ENCODE measurements at places on chromosomes 2 and 18. TPM values are rescaled to one million over a fixed set of nuclear protein-coding genes. Genes with fewer than 3 reads are reported as not detected.

DNA sequence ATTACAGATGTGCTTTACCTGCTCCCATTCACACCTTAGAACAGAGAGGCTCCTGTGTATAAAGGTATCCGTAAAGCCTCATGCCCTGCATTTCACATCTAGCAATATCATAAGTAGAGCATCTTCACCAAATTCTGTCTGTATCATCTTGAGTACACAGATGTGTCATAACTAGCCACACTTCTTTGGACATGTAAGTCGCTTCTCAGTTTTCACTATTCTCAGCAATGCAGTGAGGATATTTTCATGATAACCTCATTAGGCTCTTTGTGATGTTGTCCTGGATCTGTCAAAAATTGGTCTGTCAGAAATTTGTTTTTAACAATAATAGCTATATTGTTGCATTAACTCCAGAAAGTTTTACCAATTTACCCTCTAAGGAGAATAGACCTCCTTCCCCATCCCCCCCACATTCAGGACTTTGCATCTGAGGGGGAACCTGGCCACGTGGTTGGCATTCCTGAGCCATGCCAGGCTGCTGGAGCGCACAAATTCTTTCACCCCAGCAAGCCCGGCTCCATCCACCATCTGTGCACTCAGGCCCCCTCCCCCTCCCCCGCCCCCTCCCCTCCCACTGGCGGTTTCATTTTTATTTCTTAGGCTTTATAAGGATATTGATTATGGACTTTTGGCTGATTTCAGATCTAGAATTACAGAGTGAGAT, 34.1 kb downstream of the AGAP1 start:
- no peak for DNase-seq

- DNase-seq = no peak
Observed at GRCh38 chr18:6428851-6429395, 14.2 kb upstream of the L3MBTL4 start.

- no peak for DNase-seq
Observed at GRCh38 chr2:42819160-42819559, 26.8 kb upstream of the HAAO start.

DNA sequence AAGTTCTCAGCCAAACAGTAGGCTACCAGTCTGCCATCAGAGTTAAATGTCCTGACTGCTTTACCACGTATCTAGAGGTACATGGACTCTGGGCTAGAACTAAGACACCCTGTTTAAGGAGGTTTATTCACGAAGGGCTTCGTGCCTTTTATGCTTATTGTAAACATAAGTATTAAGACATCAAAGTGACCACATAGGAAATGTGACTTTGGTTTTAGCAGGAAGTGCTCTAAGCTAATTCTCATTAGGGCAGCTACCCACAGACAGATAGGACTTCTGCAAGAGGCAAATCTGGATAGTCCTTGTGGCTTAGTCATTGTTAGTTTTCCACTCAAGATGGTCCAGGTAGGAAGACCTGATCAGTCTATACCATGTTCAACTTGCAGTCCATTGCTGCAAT, 233.3 kb upstream of the MGAT5 start:
- peak; percentile 20 for DNase-seq

- DNase-seq = no peak
Observed at GRCh38 chr18:11522992-11523391, 86.4 kb upstream of the SLC35G4 start.

Gene MC4R
- total RNA-seq = not detected

- DNase-seq = no peak
Observed at GRCh38 chr2:102435741-102436140, 12.8 kb downstream of the IL18RAP start.

Gene MALL
- total RNA-seq = not detected

DNA sequence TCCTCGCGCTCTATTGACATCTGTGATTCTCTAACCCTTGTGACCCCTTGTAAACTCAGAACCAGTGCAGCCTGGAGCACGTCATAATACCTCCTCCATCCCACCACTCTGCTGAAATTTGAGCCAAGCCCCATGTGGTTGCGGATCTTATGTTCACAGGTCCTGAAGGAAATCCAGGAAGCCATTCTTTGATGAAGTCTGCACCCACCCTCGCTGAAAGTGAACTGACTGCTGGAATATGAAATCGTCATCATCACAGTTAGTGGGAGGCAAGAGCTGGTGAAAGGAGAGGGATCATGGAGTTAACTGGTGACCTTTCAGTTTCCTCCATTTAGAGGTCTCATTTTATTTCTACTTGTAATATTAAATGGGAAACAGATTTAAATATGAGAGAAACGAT, 21.6 kb downstream of the ZEB2 start:
- no peak for DNase-seq

DNA sequence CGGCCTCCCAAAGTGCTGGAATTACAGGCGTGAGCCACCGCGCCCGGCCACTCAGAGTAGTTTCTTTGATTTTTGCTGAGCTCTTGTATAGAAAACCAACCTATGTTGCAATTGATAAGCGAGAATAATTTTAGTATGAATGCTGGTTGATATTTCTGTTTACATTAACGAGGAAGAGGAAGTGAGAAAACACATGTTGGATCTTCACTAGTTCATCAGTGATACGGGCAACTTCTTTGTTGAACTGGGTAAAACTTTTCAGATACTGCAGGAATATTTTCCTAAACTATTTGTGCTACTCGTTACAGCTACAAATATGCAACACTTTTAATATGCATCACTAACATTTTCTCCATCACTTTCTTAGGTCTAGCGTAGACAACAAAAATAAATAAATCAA, 67.9 kb upstream of the SLC25A52 start:
- DNase-seq = no peak

GRCh38 chr2:43032213-43033015, 194.0 kb downstream of the ZFP36L2 start:
- no peak for DNase-seq

DNA sequence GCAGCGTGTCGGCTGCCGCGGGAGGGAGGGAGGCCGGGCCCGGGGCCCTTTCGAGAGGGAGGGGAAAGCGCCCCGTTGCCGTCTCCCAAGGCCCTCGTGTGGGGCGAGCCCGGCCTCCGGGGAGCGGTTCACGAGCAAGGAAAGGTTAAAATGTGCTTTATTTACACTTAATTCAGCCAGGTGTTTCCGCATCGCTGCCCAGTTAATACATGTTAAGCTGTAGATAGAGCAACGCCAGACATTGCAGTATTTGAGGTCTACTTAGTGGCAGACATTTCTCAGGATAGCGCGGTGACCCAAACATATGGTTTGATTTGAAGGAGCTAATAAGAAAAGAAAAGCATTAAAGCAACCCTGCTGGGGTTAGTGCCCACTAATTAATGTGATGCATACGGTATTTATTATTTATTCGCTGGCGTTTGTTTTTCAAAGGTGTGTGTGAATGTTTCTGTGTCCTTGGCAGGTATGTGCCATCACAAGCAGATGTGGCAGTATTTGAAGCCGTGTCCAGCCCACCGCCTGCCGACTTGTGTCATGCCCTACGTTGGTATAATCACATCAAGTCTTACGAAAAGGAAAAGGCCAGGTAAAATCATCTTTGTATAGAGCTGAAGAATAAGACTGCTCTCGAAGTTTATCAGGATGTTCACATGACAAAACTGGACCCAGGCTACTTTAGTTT, 571 bp downstream of the EEF1B2 start:
- DNase-seq = no peak

Gene DNER
- not detected for total RNA-seq

Gene C2orf81
- total RNA-seq = 8.6 TPM

DNA sequence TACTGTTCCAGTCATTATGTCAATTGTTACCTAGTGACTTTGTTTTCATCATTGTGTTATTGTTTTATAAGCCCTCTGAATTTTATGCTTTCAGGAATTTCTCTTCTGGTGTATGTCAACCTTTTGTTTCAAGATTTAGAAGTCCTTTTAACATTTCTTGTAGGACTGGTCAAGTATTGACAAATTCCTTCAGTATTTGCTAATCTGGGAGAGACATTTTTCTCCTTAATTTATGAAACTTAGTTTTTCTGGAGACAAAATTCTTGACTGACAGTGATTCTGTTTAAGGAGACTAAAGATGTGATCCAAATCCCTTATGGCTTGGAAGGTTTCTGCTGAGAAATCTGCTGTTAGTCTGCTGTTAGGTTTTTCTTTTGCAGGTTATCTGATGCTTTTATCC, 84.9 kb upstream of the NT5C1B start:
- DNase-seq = no peak

GRCh38 chr18:45221363-45221762, 393.9 kb upstream of the SLC14A2 start:
- no peak for DNase-seq

DNA sequence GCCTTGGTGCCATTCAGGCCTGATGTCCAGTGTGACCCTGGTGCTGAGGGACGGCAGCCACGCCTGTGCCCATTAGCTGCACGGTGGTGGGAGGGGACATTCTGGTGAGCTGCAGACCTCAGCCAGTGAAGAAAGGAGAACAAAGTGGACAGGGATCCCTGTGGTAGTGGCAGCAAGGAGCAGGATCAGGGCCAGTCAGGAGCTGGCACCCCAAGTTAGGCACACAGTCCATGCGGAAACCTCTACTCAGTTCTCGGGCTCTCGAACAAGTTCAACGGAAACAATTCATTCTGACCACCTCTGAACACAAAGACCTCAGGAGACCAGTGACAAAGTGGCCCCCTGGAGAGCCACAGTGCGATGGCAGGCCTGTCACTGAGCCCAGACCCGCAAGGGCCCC, 30.1 kb downstream of the COA5 start:
- DNase-seq = no peak

Gene AKAIN1
- not detected for total RNA-seq

GRCh38 chr18:59918320-59918755, 18.5 kb downstream of the PMAIP1 start:
- DNase-seq = peak; percentile 54

- no peak for DNase-seq
Observed at GRCh38 chr2:228407821-228408220, 226.3 kb upstream of the SPHKAP start.

Gene TAF4B
- 15.6 TPM for total RNA-seq

Gene RESP18
- total RNA-seq = not detected

DNA sequence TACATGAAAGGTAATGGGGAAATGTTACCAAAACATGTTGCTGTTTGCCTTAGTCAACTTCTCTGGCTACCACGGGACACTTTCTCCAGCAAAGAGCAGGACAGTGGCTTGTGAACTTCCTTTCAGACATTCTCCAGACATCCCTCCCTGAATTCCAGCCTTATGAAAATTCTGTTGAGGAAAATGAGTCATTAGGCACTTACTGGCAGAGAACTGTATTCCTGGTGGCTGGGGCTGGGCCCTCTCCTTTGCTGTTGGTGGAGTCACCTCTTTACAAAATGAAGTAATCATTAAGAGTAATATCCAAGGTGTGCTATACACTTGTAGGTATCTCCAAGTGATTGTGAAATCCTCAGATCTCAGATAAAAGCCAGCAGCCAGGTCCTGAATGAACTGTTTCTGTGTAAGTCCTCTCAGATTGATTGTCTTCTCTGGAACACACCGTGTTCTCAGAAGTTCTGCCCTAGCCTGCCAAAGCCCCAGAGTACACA, 1.3 kb upstream of the FAP start:
- DNase-seq = no peak

- peak; percentile 57 for DNase-seq
Observed at GRCh38 chr2:68282811-68283418, 30.6 kb upstream of the PPP3R1 start.

DNA sequence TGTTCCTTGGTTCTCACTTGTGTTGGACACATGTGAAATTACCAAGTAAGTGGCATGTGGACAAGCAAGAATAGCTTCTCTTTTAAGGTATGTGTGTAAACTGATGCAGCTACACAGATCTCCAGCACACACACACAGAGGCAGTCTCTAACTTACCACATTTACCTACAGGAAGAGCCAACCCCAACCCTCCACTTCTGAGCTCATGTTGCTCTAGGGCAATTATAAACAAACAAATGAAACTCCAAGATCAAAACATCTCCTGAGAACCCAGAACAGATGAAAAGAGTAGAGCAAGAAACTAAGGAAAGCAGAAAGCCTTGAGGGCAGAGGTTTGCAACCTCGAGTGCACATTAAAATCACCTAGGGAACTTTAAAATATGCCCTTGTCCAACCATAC, 16.0 kb upstream of the TMEM37 start:
- DNase-seq = no peak

Gene RMND5A
- total RNA-seq = 32.2 TPM

Gene TUBB6
- 30.4 TPM for total RNA-seq

- no peak for DNase-seq
Observed at GRCh38 chr2:170369894-170370293, 191.9 kb downstream of the MYO3B start.

DNA sequence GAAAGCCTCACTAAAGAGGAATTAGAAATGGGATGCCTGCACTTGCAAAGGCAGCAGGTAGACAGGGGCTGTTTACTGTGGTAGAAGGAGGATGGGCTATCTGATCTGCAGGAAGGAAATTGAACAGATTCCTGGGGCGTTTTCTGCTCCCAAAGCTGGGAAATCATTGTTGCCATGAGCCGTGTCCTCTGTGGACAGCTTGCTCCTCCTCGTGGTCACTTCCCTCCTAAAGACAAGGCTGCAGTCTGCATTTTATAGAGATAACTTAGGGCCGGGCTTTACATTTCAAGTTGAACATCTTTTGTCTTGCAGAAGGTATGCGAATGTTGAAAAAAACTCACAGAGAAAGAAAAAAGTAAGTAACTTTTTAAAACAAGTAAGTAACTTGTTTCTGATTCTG, 50.9 kb downstream of the DCDC2C start:
- no peak for DNase-seq

- DNase-seq = no peak
Observed at GRCh38 chr2:65232636-65233035, 5.0 kb downstream of the ACTR2 start.

- no peak for DNase-seq
Observed at GRCh38 chr2:41924709-41925408, 123.0 kb upstream of the PKDCC start.

Gene C18orf54
- total RNA-seq = 4.8 TPM

Gene NEU4
- total RNA-seq = not detected

GRCh38 chr2:235054475-235054874, 102.7 kb downstream of the SH3BP4 start:
- DNase-seq = no peak

DNA sequence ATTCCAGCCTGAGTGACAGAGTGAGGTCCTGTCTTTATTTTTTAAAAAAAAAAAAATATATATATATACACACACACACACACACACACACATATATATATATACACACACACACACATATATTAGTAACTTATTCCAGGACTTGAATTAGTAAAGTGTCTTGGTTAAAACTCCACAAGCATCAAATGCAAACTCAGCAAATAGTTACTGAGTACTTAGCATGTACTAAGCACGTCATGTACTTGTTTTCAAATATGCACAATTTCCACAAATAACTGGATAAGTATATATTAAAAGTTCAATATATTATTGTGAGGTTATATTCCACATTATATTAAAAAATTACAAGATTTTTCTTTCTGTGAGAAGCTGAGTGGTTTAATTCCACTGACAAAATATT, 304.7 kb downstream of the ZEB2 start:
- DNase-seq = no peak

Gene GAREM2
- 1.8 TPM for total RNA-seq

DNA sequence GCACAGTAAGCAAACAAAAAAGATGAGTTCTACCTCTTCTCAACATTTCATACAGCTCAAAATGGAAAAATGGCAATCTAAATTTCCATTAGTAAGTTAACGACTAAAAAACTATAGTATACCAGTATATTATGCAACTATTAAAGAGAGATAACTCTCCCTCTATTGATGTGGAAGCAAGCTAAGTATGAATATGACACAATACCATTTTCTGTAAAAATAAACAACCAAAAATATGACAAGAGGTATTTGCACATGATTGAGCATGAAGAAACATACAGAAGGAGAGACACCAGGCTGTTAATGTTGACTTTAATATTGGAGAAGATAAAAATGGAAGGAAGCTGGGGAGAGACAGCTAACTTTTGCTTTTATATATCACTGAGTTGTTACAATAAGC, 103.5 kb upstream of the ARL5A start:
- DNase-seq = no peak

GRCh38 chr2:214066862-214067261, 344.0 kb upstream of the VWC2L start:
- no peak for DNase-seq
